Fibroblast of the aortic adventitia (primary cell): ENCODE measurements at places on chromosomes 3 and 15.

GRCh38 chr3:17935222-17935621, 192.8 kb upstream of the TBC1D5 start:
- no peak for DNase-seq

- DNase-seq, result no peak
These were observed 10.7 kb upstream of the CSTA start for GRCh38 chr3:122314228-122314876.

- DNase-seq, result no peak
These were observed 147.0 kb downstream of the GREM1 start for GRCh38 chr15:32864841-32865240.

GRCh38 chr3:167304077-167304476, 76.0 kb downstream of the ZBBX start:
- no peak for DNase-seq

DNA sequence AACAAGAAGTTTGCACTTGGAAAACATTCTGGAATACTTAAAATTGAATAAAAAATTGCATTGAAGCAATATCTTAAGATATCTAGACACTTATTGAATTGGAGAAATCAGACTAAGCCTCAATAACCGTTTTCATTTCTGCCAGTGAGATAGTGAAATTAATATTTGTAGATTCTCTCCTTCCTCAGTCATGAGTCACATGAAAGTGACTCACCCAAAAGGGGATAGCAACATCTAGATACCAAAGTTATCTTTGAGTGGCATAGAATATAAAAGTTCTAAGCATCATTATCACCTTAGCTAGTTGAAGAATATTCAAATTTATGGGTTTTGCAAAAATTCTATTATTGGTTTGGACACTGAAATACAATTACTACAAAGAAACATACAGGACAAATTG, 614.8 kb upstream of the ZNF717 start:
- DNase-seq, result no peak

DNA sequence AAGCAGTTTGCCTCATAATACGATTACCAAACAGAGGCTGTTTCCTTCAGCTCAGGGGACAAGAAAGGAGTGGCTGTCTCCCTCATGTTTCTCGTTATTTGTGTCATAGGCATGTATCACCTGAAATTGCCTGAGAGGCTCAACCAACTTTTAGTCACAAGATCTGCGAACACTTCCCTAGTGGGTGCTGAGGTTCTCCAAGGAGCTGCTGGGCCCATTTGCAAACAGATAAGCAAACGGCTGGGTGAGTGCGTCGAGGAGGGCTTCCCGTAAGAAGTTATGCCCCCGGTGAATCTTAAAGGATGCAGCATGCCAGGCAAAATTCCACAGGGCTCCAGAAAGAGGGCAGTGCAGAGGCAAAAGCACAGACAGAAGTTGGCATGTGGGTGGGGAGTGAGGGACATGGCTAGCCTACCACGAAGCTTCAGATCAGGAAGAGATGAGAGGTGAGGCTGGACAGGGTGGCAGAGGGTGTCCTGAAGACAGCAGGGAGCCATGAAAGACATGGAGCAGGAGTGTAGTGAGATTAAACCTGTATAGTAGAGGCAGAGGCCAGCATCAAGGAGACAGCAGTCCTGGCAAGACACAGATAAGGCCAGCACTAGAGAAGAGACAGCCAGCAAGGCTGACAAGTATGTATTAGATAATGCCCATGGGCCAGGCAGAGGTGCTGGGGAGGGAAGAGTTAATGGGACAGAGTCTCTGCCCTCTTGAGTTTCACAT, 4.0 kb upstream of the GP9 start:
- DNase-seq, result no peak

GRCh38 chr15:57144448-57144847, 226.0 kb downstream of the TCF12 start:
- peak; percentile 23 for DNase-seq

DNA sequence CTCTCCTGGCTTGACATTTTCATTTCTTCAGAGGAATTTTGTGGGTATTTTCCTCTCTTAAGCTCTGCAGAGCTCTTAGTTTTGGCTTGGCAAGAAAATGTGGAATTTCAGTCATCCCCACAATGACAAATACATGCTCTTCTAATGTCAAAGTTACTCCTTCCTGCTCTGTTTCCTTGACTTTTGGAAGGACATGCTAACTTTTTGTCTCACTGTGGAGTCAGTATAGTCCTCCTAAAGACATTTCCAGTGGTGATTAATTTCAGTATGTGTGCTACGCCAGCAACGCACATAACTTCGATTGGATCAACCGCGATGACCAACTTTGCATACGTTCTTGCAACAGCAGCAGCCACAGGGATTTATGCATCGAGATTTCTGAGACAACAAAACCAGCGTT, 13.3 kb downstream of the EBLN2 start:
- no peak for DNase-seq

- peak; percentile 81 for DNase-seq
These were observed 180.4 kb downstream of the SMAD6 start for GRCh38 chr15:66882251-66883020.

- DNase-seq, result no peak
These were observed 491.8 kb downstream of the SQOR start for GRCh38 chr15:46126581-46126980.

- peak; percentile 19 for DNase-seq
These were observed 22.1 kb downstream of the MAP2K1 start for GRCh38 chr15:66408675-66409282.

DNA sequence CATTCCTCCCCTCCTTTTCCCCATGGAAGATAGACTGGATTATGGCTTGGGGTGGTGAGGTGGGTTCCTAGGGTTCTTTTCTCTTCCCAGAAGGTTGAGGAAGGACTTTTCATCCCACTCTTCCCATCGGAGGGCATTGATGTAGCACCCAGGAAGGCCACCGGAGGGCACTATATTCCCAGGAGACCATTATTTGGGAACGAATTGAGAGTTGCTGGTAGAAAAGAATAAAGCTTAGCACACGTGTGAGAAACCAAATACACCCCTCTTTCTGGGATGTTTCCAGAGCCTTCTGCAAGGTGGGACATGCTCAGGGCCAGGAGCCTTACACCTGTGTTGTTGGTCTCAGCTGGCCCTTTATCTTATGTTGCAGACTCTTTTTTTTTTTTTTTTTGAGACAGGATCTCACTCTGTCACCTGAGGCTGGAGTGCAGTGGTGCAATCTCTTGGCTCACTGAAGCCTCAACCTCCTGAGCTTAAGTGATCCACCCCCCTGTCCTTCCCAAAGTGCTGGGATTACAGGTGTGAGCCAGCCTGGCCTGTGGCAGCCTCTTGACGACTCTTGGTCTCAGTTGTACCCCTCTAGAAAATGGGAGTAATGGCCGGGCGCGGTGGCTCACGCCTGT, 6.3 kb upstream of the CDC25A start:
- peak; percentile 73 for DNase-seq

DNA sequence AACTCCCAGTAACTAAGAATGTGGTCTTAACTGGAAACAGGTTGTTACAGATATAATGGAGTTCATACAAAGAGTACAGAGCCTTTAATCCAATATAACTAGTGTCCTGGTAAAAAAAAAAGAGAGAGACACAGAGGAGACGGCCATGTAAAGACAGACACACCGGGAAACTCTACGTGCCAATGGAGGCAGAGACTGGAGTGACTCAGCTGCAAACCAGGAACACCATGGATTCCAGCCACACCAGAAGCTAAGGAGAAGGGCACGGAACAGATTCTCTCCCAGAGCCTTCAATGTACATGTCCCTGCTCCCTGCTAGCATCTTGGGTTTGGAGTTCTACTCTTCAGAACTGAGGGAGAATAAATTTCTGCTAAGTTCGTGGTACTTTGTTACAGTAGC, 4.5 kb downstream of the RNF168 start:
- peak; percentile 38 for DNase-seq

DNA sequence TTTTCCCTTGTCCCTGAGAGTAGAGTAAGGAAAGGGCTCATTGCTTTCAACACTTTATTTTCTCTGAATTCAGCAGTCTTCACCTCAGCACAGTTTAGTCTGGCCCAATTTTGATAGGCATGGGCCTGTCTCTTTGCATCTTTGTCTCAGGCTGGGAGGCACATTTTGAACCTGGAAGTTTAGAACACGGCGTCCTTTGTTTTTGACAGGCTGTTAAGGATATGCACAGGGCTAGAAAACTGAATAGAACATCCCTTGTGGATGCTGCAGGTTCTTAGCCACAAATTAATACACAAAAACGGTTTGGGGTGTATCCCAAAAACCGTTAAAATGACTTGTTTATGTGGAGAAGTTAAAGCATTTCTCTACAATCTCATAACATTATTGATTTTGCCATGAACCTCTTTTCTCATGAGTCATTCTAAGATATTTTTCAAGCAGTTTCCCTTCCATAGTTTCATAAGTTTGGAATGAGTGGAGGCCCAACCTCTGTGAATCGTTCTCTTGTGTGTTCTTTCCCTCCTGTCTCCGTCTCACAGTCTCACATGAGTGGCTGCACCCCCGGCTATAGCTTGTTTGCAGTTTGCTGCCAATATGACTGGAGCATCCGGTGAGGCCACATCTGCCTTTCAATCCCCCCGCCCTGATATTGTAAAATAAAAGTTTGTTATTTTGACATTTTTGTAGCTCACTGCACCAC, 192.9 kb upstream of the EIF1B start:
- peak; percentile 78 for DNase-seq

DNA sequence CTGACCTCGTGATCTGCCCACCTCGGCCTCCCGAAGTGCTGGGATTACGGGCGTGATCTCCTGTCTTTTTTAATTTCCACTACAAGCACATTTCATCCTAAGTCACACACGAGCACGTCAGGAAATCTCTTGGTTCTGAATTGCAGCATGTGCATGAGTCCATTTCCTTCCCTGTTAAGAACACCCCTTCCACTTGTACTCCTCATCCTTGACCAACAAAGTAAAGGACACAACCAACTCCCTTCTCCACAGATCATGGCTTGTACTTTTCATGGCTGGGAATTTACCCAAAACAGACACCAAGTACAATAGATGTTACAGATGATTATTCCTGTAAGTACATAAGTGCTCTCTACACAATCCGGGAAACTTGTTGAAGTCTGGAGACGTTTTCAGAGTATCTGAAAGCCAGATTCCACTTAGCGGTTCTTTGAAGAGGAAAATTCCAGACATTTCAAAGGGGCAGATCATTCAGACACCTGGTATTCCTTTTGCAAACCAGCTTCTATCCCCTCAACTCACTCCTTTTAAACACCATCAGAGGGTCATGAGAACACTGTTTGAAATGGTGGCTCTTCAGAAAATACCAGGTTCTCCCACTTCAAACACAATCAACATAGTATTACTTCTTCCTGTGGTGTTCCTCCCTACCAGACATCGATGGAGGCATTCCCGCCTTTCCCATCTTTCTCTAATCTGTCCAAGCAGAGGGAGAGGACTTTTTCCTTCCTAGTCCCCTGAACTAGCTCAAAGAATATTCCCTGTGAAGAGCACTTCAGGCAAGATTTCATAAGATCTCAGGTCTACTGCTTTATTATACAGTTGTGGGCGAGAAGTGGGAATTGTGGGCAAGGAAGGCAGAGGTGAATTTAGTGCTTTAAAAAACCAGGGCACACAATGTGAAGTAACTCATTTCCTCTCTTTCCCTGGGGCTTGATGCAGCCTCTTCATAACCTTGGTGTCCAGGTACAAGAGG, 80.1 kb upstream of the TSC22D2 start:
- DNase-seq, result no peak

- DNase-seq, result peak; percentile 77
These were observed 6.5 kb downstream of the ZNF589 start for GRCh38 chr3:48247401-48247811.

GRCh38 chr15:76353023-76353577, 16.5 kb downstream of the ISL2 start:
- DNase-seq, result no peak

GRCh38 chr3:96966181-96966929, 152.0 kb downstream of the EPHA6 start:
- no peak for DNase-seq

DNA sequence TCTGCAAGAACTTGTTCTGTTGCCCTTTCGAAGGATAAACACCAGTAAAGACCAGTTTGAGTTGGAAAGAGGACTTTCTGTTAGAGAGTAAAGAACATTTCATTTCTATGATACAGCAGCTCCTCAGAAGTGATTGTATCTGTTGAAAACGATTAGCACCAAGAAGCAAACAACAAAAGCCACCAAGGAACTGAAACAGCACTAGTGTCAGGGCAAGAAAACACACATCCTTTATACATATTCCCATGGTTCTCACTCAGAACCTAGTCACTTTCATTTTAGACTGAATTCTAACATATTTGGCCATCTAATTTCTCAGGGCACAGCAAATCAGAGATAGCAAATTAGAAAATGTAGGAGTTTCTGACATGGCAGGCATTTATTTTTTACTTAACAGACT, 116.1 kb downstream of the ATP1B3 start:
- no peak for DNase-seq

GRCh38 chr3:195809796-195810454, 1.8 kb downstream of the MUC4 start:
- DNase-seq, result no peak

DNA sequence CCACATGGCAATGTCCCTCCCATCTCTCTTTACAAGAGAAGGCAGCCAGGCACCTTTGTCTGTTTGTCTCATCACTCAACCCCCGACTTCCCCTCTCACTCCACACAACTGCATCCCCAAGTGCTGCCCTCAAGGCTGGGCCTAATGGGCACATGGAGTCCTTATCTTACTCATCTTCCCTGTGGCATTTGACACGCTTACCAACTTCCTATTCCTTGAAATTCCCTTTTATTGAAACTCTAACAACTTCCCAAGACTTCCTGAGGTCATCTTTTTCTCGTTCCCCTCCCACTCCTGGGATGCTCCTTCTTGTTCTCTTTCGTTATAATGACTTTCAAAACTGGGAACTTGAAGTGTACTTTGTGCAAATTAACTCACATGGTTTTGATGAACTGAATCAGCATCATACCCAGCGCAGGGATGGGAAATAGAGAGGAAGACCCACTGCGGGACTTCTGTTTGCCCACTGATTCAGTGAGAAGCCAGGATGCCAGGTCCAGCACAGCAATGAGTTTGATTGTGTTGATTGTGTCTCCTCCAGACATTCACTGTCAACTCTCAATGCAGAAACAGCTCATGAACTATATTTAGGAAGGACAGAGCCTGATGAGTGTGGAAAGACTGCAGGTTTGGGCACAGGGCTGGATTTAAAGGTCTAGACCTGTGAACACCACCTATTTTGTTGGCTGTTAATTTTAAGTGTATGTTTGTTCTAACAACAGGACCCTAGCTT, 104.7 kb upstream of the TNIK start:
- no peak for DNase-seq

DNA sequence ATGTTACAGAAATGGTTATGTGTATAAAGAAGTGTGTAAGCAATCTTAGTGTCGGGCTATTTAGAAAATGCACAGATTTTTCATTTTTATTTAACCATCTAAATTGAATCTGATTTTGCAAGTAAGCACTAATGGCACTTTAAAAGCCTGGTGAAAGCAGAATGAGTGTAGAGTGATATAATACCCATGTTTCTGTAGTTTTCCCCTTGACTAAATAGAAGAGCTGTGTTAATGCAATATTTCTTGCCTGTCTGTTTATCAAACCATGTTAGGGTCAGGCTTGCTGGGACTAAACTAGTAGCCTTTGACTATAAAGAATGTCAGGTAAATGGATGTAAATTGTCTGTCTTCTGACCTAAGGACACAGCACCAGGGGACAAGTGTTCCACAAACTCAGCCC, 714.0 kb downstream of the CADM2 start:
- DNase-seq, result no peak

GRCh38 chr3:38610436-38610835, 39.1 kb downstream of the SCN5A start:
- DNase-seq, result no peak

GRCh38 chr15:60116456-60117089, 112.5 kb downstream of the FOXB1 start:
- no peak for DNase-seq
